ENCODE measurements at places on chromosomes 7 and 10. TPM values are rescaled to one million over a fixed set of nuclear protein-coding genes. Genes with fewer than 3 reads are reported as not detected.

Gene CACNB2
- total RNA-seq: not detected

Gene COMTD1
- 42.3 TPM for total RNA-seq

Gene HABP2
- total RNA-seq: not detected

Gene STX1A
- 8.0 TPM for total RNA-seq

Gene OR9A4
- total RNA-seq: not detected

Gene FAM241B
- total RNA-seq: 11.7 TPM

Gene METTL27
- 0.74 TPM for total RNA-seq

Gene PAX2
- not detected for total RNA-seq

Gene PAX4
- not detected for total RNA-seq

Gene CALML5
- not detected for total RNA-seq

Gene TLX1
- total RNA-seq: not detected

Gene PLXNA4
- 16.5 TPM for total RNA-seq

Gene NUTM2A
- total RNA-seq: 0.11 TPM

Gene CRHR2
- not detected for total RNA-seq
